Activated T-helper 1 cell treated with anti-CD3 and anti-CD28 coated beads, Interleukin-12 subunit alpha, Interleukin-12 subunit beta, Interleukin-2, Interleukin-4 antibody, amounts not matched to agents 30 ng/mL and 10 ng/mL and 1 ng/mL, durations not matched to agents 14 hours and 24 hours and 36 hours (primary cell): ENCODE measurements at places on chromosomes 5 and 9. TPM values are rescaled to one million over a fixed set of nuclear protein-coding genes. Genes with fewer than 3 reads are reported as not detected.

The LURAP1L gene
- total RNA-seq, result not detected in 2 replicates

The CENPK gene
- 81.0 and 85.1 TPM in 2 replicates for total RNA-seq

The CD14 gene
- total RNA-seq, result 0.29 and 0.62 TPM in 2 replicates

The SLC12A7 gene
- 24.4 and 26.6 TPM in 2 replicates for total RNA-seq

The ADGRD2 gene
- total RNA-seq, result not detected in 2 replicates

The C9orf57 gene
- total RNA-seq, result not detected in 2 replicates

The SMIM33 gene
- total RNA-seq, result 0.29 and 0.39 TPM in 2 replicates

The KIF4B gene
- total RNA-seq, result 0.05 TPM in 2 replicates

The ASPN gene
- total RNA-seq, result not detected in 2 replicates

The FGF1 gene
- 0.08 TPM in 1 of 2 replicates, not detected in the other for total RNA-seq

DNA sequence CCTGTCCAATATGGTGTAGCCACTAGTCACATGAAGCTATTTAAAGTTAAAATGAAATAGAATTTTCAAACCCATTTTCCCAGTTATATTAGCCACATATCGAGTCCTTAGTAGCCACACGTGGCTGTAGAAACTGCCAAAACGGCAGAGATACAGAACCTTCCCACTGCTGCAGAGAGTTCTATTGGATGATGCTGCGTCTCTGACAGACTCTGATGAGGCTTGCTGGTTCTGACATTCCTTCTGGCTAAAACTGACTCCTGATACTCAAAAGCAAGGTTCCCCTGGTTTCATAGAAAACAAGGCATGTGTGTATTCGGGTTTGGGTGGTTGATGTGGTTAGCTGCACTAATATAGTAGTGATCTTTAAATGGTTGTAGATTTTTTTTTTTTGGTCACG, 91.5 kb downstream of the TLE4 start:
- H3K4me1 ChIP-seq, result peaks cover 16% of the 10 kb centered on the region
- H3K27me3 ChIP-seq, result no peaks in the 10 kb centered on the region
- no peak for DNase-seq
- no peak overlapping the region for H3K4me3 ChIP-seq

DNA sequence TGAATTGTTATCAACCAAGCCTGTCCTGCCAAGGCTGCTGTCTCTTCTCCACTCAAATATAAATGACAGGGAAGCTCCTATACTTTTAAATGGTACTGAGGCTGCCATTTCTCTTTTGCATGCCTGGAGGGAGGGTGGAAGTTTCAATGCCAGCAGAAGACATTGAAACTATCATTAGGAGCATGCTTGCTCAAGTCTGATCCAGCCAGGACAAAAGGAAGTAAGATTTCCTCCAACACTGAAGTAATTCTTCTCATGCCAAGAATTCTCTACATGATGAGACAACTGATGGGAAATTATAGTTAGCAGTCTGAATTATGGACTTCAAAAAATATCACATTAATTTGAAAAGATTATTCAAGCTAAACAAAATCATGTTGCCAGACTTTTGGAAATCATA, 5.4 kb downstream of the SPINK6 start:
- no peak for DNase-seq
- peaks cover 3% of the 10 kb centered on the region for H3K27me3 ChIP-seq
- no peak overlapping the region for H3K4me3 ChIP-seq
- H3K27ac ChIP-seq, result no peak overlapping the region
- no peaks in the 10 kb centered on the region for H3K4me1 ChIP-seq

GRCh38 chr5:142013734-142014521, 1.1 kb upstream of the GNPDA1 start:
- H3K27me3 ChIP-seq, result no peaks in the 10 kb centered on the region
- peaks cover 87% of the 10 kb centered on the region for H3K4me1 ChIP-seq
- H3K36me3 ChIP-seq, result peaks cover 19% of the 10 kb centered on the region

DNA sequence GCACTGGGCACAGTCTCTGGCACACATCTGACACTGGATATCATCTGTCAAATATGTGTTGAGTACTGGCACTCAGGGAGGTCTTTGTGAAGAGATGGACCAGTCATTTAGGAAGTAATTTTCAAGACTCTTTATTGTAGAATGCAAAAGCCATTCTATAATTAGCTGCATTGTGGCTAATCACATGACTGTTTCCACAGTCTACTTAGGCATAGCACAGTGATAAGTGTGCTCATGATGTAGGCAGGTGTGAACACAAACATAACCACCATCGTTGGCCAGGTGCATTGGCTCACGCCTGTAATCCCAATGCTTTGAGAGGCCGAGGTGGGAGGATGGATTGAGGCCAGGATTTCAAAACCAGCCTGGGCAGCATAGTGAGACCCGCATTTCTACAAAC, 62.2 kb downstream of the CFAP77 start:
- H3K27ac ChIP-seq, result no peak overlapping the region
- no peaks in the 10 kb centered on the region for H3K36me3 ChIP-seq
- no peak overlapping the region for H3K4me3 ChIP-seq

DNA sequence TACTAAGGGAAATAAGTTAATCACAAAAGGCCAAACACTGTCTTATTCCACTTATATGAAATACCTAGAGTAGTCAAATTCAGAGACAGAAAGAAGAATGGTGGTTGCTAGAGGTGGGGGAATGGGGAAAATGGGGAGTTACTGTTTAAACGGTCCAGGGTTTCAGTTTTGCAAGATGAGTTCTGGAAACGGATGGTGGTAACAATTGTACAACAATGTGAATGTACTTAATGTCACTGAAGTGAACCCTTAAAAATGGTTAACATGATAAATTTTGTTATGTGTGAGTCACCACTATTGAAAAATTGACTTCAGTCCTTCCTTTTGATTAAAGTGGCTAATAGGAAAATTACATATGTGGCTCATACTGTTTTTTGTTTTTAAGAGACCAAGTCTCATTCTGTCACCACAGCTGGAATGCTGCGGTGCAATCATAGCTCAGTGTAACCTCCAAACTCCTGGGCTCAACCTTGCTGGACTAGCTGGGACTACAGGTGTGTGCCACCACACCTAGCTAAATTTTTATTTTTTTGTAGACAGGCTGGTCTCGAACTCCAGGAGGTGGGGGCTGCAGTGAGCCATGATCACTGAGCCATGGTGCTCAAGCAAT, 8.7 kb downstream of the UBQLN1 start:
- H3K4me3 ChIP-seq, result peak overlapping the region; percentile 22
- peaks cover 60% of the 10 kb centered on the region for H3K4me1 ChIP-seq
- no peak overlapping the region for H3K27ac ChIP-seq
- peaks cover 7% of the 10 kb centered on the region for H3K36me3 ChIP-seq

- no peak overlapping the region for H3K27ac ChIP-seq
- H3K4me3 ChIP-seq, result no peak overlapping the region
- no peak for DNase-seq
Observed at GRCh38 chr9:78831726-78832125, 534.8 kb downstream of the PSAT1 start.

- peaks cover 92% of the 10 kb centered on the region for H3K4me1 ChIP-seq
- peaks cover 31% of the 10 kb centered on the region for H3K36me3 ChIP-seq
Observed at GRCh38 chr5:157267761-157268480, 2.0 kb downstream of the CYFIP2 start.

DNA sequence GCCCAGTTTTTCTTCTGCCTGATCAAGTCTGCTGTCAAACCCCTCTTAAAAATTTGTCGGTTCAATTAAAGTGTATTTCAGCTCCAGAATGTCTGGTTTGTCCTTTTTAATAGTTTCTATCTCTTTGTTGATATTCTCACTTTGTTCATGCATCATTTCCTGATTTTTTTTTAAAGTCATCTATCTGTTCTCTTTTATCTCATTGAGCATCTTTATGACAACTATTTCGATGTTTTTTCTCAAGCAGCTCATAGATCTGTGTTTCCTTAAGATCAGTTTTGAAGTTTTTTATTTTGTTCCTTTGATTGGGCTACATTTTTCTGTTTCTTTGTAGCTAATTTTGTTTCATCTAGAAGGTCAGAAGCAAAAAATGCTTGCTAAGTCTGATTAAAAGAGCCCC, 53.7 kb downstream of the FGD3 start:
- H3K27me3 ChIP-seq, result no peaks in the 10 kb centered on the region
- H3K27ac ChIP-seq, result peak overlapping the region; percentile 61
- H3K4me1 ChIP-seq, result peaks cover 65% of the 10 kb centered on the region
- H3K4me3 ChIP-seq, result peak overlapping the region; percentile 3
- DNase-seq, result no peak

DNA sequence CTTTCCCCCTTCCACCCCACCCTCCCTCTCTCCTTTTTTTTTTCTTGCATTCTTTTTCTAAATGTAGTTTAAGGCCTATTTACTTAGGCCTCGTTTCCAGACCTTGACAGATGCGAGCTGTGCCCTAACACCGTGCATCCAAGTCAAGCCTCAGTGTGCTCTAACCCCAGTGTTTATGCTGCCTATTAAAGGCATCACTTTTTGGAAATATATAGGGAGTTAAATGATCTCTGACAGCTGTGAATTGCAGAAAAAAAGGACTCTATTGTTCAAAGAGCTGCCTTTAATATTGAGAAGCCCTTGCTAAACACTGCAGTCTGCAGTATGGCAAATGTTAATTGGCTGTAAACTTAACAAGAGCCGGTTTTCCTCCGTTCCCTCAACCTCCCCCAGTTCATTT, 270.4 kb upstream of the TUT7 start:
- H3K36me3 ChIP-seq, result no peaks in the 10 kb centered on the region
- no peak overlapping the region for H3K4me3 ChIP-seq
- no peaks in the 10 kb centered on the region for H3K4me1 ChIP-seq
- peaks cover 4% of the 10 kb centered on the region for H3K27me3 ChIP-seq
- no peak overlapping the region for H3K27ac ChIP-seq

DNA sequence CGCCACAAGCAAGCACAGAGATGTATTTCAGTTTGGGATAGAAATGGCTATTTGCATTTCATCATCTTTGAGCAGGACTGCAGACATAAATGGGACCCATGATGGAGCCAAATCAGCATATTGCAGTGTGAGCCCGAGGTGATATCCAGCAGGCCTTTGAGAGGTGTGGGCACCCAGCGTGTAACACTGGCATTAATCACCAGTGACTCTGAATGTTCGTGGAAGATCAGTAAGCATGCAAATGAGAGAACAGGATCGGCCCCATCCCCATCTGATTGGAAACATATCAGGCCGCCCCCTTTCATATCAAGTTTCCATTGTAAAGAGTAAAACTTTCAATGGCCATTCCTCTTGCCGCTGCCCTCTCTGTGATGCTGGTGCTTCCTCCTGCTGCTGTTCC, 84.0 kb downstream of the GTF3C4 start:
- H3K36me3 ChIP-seq, result no peaks in the 10 kb centered on the region
- no peak overlapping the region for H3K27ac ChIP-seq
- no peaks in the 10 kb centered on the region for H3K4me1 ChIP-seq
- H3K4me3 ChIP-seq, result no peak overlapping the region
- DNase-seq, result no peak
- H3K27me3 ChIP-seq, result peaks cover 3% of the 10 kb centered on the region

DNA sequence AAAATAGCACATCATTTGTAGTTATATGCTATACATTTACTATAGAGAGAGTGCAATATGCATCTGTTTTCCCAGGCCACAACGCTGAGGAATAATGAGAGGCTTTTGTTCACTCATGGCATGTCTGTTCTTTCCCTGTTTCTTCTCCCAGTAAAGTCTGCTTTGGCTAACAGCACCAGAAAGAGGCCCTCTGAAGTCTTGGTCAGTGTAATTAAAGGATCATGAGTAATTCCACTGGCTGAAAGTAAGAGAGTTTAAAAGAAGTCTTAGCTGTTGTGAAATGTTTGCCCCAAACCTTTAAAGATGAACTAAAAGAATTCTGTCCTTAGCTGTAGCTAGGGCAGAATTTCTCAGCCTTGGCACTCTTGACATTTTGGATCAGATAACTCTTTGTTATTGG, 228.8 kb downstream of the TLE4 start:
- H3K4me3 ChIP-seq, result no peak overlapping the region
- H3K36me3 ChIP-seq, result no peaks in the 10 kb centered on the region
- H3K27ac ChIP-seq, result no peak overlapping the region
- no peaks in the 10 kb centered on the region for H3K27me3 ChIP-seq
- H3K4me1 ChIP-seq, result no peaks in the 10 kb centered on the region
- no peak for DNase-seq

DNA sequence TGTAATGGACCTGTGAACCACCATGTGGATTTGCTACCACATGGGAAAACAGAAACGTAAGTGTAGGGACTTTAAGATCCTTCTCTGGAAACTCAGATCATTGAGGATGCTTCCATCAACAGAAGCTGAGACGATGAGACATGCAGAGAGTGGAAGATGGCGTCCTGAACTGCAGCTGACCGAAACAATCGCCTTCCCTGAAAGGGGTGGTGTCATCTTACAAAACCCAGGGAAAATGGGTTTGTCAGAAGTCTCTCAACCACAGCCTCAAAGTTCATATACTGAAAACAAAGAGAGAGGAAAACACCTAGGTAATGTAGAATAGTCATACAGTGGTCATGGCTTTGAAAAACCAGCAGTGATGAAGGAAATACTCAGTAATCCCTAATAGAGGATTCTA, 6.6 kb upstream of the PTPN3 start:
- H3K27me3 ChIP-seq, result peaks cover 52% of the 10 kb centered on the region
- no peak overlapping the region for H3K27ac ChIP-seq
- no peak for DNase-seq
- peaks cover 3% of the 10 kb centered on the region for H3K36me3 ChIP-seq

DNA sequence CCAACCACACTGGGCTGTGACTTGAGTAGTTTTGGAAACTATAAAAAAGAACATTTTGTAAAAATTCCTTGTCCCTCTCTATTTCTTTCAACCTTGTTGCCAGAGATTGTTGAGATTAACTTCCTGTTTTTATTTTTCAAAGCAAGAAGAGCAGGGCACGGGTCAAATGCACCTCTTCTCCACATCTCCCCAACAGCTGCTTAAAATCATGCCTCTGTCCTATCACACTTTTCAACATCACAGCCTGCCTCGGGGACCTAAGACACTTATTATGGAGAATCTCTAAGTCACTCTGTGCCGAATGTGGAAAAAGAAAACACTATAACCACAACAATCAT, 280.3 kb upstream of the TNC start:
- H3K4me3 ChIP-seq, result no peak overlapping the region
- no peaks in the 10 kb centered on the region for H3K36me3 ChIP-seq
- DNase-seq, result no peak

DNA sequence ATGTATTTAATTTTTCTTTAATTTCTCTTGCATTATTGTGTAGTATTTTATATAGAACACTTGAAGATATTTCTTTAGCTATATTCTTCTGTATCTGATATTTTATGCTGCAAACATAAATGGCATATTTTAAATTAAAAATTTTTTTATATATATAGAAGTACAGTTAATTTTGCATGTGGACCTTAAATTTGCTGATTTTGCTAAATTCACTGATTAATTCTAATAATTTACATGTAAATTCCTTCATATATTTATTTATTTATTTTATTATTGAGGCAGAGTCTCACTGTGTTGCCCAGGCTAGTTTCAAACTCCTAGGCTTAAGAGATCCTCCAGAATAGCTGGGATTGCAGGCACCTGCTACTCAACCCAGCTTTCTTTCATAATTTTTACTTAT, 276.9 kb downstream of the PRR16 start:
- H3K27ac ChIP-seq, result no peak overlapping the region
- H3K4me3 ChIP-seq, result no peak overlapping the region
- H3K36me3 ChIP-seq, result no peaks in the 10 kb centered on the region
- H3K27me3 ChIP-seq, result no peaks in the 10 kb centered on the region
